ENCODE measurements at places on chromosomes 3 and 15.

- no peak for DNase-seq
Observed at GRCh38 chr3:50423543-50423942, 64.2 kb upstream of the TMEM115 start.

DNA sequence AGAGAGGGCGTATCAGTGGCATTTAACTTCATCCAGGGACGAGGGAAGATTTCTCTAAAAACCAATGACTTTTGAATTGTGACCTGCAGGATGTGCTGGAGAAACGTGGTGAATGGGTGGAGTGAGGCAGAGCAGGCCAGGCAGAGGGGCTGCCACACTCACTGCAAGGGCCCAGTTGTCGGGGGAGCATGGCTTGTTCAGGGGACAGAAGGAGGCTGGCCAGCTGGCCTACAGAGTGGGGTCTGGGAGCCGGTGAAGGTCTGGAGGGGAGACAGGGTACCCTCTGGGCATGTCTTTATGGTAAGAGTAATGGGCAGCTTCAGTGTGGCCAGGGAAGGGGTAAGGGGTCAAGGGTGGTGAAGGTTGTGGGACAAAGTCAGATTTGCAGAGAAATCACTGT lies 225.2 kb upstream of the RGMA start:
- no peak for DNase-seq

DNA sequence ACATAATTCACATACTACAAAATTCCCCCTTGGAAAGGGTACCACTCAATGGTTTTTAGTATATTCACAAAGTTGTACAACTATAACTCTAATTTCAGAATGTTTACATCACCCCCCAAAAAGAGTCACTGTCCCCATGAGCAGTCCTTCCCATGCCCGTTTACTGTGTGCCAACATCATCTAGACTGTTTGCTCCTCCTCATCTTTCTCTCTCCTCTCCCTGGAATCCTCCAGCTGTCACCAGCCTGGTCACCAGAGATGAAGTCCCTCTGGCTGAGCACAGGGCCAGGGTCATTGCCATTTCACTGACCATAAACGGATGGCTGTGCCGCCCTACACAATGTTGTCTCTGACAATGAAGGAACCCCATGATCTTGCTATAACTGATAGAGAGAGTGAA lies 45.2 kb downstream of the C2CD4B start:
- DNase-seq: no peak

DNA sequence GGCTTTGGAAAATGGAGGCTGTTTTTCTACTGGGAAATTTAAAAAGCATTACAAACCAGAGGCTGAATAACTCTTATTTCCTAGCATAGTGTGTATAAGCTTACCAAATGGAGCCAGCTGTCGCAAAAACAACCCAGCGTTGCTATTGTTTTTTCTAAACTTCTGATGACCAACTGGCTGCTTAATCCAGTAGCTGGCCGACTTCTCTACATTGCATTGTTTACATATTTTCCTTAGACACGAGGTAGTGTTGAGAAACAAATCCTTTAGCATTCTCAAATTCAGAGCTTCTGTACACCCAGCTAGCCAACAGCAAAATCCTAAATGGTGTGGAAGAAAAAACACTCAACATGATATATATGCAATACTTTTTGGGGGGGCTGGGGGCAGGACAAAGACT lies 161.0 kb upstream of the ADAMTS9 start:
- no peak for DNase-seq

DNA sequence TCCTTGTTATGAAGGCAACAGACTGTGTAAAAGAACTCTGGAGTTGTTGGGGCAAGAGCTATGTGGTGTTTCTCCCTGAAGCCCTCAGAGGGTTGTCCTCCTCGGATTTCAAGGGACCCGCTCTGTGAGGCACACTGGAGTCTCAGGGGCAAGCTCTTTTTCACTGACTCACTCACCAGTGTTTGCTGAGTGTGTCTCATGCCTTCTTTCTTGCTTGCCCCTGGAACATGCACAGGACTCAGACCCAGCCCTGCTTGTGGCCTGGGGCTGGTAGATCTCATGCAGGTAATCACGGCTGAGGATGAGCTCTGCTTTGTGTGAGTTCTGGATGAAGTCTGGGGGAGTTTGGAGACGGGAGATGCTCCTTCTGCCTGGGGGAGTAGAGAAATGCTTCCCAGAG lies 93.7 kb downstream of the CACNA1D start:
- no peak for DNase-seq

DNA sequence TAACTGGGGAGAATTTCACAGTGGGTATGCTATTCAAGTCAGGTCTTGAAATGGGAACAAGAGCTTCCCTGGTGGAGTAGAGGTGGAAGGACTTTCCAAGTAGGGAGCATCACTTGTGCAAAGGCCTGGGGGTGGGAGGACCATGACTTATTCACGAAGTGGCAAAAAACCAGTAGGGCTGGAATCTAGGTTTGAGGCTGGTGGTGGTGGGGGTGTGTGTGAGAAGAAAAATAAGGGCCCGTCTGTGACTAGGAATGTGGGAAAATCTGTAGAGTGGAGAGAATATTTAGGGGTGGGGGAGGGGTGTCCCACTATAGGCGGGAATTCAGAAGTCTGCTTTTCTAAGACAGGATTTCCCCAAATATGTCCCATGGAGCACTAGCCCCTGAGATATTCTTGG lies 271.9 kb upstream of the TBL1XR1 start:
- no peak for DNase-seq

DNA sequence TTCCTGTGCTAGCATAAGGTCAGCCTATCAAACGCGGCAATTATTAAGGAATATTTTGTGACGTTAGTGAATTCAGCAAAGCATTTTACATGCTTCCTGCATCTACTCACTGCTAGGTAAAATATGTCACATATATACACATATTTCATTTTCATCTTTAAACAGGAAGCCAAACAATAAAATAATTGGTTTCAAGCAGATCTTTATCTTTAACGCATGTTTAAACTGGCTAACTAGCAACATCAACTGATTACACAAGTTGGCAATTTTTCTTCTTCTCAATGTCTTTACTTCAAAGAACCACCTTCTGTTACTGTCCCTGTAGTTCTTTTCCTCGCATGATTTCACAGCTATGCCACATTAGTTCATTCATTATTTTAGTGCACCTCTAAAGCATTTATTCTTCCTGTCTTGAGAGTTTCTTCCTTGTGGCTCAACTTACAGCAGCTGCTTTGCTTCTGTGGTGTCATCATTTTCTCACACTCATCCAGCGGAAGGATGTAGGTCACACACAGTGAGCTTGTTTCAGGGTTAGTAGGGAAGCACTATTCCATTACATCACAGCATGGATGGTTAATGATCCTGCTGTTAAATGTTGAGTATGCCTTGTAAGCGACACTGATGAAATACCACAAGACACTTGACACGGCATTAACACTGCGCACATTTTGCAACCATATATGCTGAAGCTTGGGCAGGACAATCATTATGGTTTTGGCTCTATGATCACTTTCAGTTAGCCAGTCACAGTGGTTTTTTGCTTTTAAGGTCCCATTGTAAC lies 2.3 kb upstream of the BCHE start:
- DNase-seq: no peak

DNA sequence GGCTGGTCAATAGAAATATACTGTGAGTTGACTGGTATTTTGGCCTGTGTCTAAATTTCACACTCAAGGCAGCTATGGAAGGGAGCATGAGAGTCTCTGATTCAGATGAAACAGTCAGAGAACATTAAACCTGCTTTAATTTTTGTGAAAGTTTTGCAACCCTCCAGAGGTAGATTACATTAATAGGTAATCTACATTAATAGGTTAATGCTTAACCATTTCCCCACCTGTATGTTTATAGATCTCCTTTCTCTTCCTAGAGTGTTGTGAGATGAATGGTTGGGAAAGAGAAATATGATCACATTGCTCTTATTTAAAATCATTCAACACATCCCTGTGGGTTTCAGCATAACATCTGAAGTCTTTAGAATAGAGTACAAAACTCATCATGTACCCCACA lies 586.9 kb upstream of the DPPA4 start:
- DNase-seq: no peak

GRCh38 chr15:52804526-52805081 lies 14.5 kb upstream of the ONECUT1 start:
- no peak for DNase-seq

GRCh38 chr15:50180091-50180490 lies 1.9 kb upstream of the SLC27A2 start:
- DNase-seq: no peak

DNA sequence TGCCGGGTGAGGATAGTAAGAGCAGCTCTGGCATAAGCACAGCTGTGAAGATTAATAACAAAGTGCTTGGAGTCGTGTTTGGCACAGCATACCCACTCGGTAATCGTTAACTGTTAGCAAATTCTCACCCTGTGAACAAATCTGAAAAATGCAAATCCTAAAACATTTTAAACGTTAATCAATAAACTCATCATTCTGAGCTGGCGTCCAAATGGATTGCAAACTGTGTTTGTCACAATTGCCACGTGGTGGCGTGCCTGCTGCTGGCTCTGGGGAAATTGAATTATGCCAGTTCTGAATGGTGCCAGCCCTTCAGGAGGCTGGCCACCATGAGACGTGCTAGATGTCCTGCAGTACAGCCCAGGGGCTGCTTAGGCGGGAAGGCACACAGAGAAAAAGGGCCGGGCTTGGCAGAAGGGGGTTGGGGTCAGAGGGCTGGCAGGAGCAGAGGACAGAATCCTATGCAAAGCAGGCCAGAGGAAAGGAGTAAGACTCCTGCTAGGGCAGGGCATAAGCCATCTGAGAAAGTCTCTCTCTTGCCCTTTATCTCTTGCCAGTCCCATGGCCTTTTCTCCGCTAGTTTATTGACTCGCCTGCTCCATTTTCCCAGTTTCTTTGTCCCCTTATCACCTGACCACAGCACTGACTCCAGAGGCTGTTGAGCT lies 22.1 kb upstream of the POLG start:
- no peak for DNase-seq

- no peak for DNase-seq
Observed at GRCh38 chr3:30681649-30682211, 75.3 kb downstream of the TGFBR2 start.

- DNase-seq: no peak
Observed at GRCh38 chr15:77659350-77660321, 26.9 kb upstream of the LINGO1 start.

GRCh38 chr15:47794252-47794914 lies 77.1 kb downstream of the SEMA6D start:
- no peak for DNase-seq

DNA sequence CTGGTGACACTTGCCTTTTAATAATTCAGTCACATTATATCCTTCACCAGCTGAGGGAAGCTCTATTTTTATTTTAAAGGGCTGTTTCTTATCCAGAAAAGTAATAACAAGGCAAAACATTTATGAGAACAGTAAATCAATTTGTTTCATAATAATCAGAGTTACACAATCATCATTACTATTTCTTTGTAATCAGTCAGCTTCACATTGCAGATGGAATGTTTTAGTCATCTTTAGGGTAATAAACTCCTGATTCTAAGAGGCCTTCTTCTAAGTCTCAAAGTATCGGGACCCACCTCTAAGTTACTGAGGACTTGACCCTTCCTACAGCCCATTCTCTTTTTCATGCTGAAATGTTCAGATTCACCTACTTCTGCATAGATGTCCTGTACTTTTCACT lies 298.3 kb upstream of the TGFBR2 start:
- DNase-seq: no peak

DNA sequence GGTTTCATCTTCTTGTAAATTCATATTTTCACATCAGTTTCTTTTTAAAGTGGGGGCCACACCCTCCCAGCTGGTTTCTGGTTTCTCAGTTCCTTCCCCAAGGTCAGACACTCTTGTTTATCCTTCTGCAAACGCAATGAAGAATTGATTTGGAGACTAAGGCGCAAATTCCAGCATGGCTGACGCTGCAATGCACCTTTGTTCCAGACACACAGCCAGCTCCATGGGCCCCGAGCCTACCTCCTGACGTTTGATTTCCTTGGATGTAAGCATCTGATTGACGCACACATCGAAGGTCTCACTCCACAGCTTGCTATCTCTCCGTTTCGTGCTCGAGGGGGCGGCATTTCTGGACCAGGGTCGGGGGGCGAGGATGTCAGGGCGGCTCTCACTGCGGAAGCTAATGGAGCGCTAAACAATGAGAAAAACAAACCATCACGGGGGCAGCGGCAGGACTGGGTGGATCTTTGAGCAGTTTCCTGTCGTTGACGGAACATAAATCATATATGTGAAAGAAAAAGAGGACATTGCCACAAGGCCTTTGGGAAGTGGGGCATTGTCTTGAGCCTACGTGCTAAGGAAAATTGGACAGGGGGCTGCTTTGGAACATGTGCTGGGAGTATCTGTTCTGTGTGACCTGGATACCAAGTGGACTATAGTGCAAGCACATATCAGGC lies 46.9 kb downstream of the ARHGEF3 start:
- no peak for DNase-seq

- DNase-seq: peak; percentile 84
Observed at GRCh38 chr15:93087825-93088199, 1.2 kb downstream of the RGMA start.

- no peak for DNase-seq
Observed at GRCh38 chr3:46930166-46930944, 46.2 kb downstream of the CCDC12 start.

DNA sequence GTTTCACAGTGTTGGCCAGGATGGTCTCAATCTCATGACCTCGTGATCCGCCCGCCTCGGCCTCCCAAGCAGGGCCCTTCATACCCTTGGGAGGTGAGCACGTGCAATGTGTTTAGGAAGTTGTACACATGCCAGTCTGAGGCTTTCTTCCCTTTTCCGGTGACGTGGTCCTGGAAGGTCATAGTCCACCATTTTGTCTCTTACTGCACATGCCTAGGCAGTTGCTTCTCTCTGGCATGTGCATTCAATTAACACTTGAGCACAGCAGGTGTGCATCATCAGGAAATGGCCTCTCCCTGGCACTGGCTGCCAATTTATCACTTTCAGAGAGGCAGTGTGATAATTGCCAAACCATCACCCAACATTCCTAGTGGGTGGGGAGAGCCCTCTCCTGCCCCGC lies 21.7 kb upstream of the SELENOK start:
- no peak for DNase-seq

GRCh38 chr3:193391902-193392301 lies 13.3 kb upstream of the ATP13A5 start:
- no peak for DNase-seq

- DNase-seq: no peak
Observed at GRCh38 chr15:47857776-47858167, 140.5 kb downstream of the SEMA6D start.

DNA sequence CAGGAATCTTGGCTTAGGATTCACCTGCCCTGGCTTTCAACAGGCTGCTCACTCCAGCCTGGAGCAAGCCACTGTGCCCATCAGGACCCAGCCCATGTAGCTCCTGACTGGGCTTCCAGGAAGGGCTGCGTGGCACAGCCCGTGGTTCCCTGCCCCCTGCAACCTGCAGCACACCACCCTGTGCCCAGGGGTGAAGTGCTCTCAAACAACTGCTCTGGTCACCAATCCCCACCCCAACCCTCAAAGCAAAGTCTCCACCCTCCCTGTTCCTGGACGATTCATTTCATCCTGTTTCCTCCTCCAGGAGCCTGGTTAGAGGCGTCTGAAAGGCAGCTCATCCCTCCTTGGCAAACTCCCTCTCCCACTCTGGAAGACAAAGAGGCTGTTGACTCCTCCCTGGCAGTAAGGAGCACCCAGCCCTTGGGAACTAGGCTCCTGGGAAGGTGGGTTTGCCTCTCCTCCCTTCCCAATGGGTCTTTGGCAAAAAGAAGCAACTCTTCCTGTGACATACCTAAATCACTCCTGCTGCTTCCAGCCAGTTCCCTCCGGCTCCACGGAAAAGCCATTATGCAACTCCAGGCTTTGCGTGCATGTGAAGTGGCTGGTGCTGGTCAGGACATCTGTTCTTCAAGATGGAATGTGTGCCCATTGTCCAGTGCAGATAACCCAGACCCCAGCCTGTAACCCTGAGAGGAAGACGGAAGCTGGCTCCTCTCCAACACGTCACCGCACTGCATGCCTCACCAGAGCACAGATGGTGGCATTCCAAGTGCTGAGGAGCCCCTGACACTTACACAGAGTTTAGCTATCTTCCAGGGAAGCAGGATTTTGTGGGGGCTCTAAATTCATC lies 29.1 kb upstream of the VIPR1 start:
- DNase-seq: no peak

All from mesothelial cell of epicardium (in vitro differentiated cells).